ENCODE measurements at places on chromosomes 7 and 10. TPM values are rescaled to one million over a fixed set of nuclear protein-coding genes. Genes with fewer than 3 reads are reported as not detected.

SNX13 gene
- 36.0 TPM for total RNA-seq

DNA sequence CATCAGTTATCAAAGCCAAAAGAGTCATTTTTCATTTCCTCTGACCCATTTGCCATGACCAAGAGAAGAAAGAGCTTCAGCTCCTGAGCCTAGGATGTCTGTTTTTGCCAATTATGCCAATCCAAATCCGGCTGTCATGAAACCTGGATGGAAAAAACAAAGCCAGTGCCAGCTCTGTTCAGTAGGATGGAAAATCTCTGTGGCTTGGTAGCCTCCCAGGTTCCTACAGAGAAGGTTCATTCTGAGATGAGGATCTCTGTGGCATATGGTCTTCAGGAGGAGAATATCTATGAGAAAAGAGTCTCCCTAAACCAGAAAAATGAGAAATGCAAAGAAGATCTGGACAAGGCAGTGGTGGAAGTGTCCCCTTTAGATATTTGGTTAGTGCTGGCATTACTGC lies 475.4 kb downstream of the CNTNAP2 start:
- no peaks in the 10 kb centered on the region for H3K36me3 ChIP-seq
- H3K4me1 ChIP-seq = no peaks in the 10 kb centered on the region
- DNase-seq = no peak
- no peaks in the 10 kb centered on the region for H3K27me3 ChIP-seq
- H3K4me3 ChIP-seq = no peak overlapping the region

- no peak overlapping the region for H3K27ac ChIP-seq
- H3K36me3 ChIP-seq = no peaks in the 10 kb centered on the region
- no peak for DNase-seq
- H3K4me3 ChIP-seq = no peak overlapping the region
These were observed 15.0 kb downstream of the TAS2R60 start for GRCh38 chr7:143458263-143458662.

EVX1 gene
- total RNA-seq = not detected

DNA sequence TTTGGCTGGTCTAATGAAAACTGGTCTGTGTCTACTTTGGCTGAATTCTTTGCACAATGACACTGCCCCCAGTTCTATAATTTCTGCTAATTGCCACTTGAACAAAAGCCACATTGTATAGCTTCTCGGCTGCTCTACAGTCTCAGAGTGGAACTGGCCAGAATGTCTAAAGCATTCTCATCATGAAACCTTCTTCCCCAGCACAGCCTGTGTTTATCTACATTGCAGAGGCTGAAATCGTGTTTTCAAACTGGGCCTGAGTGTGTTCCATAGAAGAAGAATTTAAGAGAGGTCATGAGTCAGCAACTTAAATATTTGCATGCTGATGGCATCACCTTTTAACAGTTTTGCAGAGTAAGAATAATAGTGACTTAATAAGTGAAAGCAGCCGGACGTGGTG lies 177.2 kb downstream of the BUB3 start:
- no peak overlapping the region for H3K4me3 ChIP-seq
- no peaks in the 10 kb centered on the region for H3K27me3 ChIP-seq
- H3K36me3 ChIP-seq = no peaks in the 10 kb centered on the region
- no peak for DNase-seq
- peaks cover 11% of the 10 kb centered on the region for H3K4me1 ChIP-seq
- no peak overlapping the region for H3K27ac ChIP-seq

HNRNPH3 gene
- total RNA-seq = 73.1 TPM

- H3K27ac ChIP-seq = no peak overlapping the region
- no peak overlapping the region for H3K4me3 ChIP-seq
- DNase-seq = no peak
- H3K36me3 ChIP-seq = no peaks in the 10 kb centered on the region
- no peaks in the 10 kb centered on the region for H3K27me3 ChIP-seq
These were observed 60.8 kb upstream of the CELF2 start for GRCh38 chr10:10956681-10957542.

A1CF gene
- total RNA-seq = not detected

- DNase-seq = no peak
- H3K4me3 ChIP-seq = no peak overlapping the region
- no peaks in the 10 kb centered on the region for H3K27me3 ChIP-seq
- no peak overlapping the region for H3K27ac ChIP-seq
- H3K36me3 ChIP-seq = no peaks in the 10 kb centered on the region
These were observed 49.6 kb downstream of the ASB13 start for GRCh38 chr10:5616836-5617235.

DNA sequence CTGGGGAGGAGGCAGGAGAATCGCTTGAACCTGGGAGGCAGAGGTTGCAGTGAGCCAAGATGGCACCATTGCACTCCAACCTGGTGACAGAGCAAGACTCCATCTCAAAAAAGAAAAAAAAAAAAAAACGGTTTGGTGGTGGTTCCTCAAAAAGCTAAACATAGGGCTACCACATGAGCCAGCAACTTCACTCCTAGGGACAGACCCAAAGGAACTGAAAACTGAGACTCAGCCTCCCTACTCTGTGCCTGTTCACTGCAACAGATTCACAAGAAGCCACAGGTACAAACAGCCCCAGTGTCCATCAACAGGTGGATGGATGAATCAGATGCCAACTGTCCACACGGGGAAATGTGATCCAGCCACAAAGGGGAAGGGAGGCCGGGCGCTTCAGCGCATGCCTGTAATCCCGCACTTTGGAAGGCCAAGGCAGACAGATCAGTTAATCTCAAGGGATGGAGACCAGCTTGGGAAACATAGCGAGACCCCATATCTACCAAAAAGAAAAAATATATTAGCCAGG lies 79.1 kb upstream of the TNRC18 start:
- peaks cover 14% of the 10 kb centered on the region for H3K36me3 ChIP-seq
- H3K4me3 ChIP-seq = no peak overlapping the region
- H3K4me1 ChIP-seq = peaks cover 3% of the 10 kb centered on the region
- no peaks in the 10 kb centered on the region for H3K27me3 ChIP-seq
- DNase-seq = no peak
- no peak overlapping the region for H3K27ac ChIP-seq

DNA sequence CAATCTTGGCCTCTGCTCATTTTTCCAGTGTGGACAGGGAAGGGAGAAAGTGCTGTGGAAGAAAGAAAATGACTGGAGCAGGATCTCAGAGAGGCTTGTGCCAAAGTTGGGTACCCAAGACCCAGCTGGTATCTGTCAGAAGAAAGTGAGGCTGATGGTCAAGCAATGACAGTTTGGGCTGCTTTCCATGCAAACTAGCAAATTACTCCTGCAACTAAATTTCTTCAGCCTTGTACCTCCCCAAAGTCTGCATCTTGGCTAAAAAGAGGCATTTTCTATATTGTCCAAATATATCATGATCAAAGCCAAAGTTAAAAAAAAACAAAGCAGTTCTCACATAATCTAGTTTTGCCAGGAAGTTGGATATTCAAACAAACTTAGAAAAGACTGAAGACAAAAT lies 208.5 kb upstream of the FRMD4A start:
- DNase-seq = no peak
- H3K27ac ChIP-seq = no peak overlapping the region
- H3K4me3 ChIP-seq = no peak overlapping the region
- peaks cover 4% of the 10 kb centered on the region for H3K4me1 ChIP-seq
- H3K27me3 ChIP-seq = no peaks in the 10 kb centered on the region
- peaks cover 1% of the 10 kb centered on the region for H3K36me3 ChIP-seq

- peak overlapping the region; percentile 49 for H3K27ac ChIP-seq
- DNase-seq = no peak
- no peak overlapping the region for H3K4me3 ChIP-seq
- peaks cover 5% of the 10 kb centered on the region for H3K36me3 ChIP-seq
These were observed 36.9 kb upstream of the SH2D4B start for GRCh38 chr10:80500572-80501380.

- peaks cover 18% of the 10 kb centered on the region for H3K4me1 ChIP-seq
- DNase-seq = peak; percentile 53
- H3K27ac ChIP-seq = peak overlapping the region; percentile 49
These were observed 103.1 kb upstream of the PARD3 start for GRCh38 chr10:34918060-34918775.

DNA sequence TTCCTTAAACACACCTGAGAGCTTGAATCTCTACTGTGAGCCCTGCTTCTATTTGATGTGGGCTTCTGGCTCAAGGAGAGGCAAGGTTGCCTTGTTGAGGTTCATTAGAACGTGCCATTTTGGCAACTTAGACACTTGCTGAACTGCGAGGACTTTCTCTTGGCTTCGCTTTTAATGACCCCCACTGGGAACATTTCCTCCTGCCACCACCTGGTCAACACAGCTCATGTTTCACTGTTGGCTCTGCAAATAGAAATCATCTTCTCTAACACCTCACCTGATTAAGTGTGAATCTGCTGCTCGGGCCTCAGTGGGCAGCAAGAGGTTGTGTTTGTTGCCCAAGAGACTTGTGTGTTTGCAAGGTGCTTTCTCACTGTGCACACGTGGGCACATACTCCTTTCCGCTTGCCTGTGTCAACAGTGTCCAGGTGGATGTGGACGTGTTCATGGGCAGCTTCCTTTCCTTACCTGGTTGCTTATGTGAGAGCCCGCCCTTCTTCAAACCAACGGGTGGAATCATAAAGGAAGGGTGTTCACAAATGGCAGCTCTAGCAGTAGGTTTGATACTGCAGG lies 147.0 kb downstream of the NRP1 start:
- no peaks in the 10 kb centered on the region for H3K27me3 ChIP-seq
- no peak for DNase-seq
- H3K4me3 ChIP-seq = no peak overlapping the region

- no peak for DNase-seq
- H3K4me1 ChIP-seq = peaks cover 3% of the 10 kb centered on the region
- no peaks in the 10 kb centered on the region for H3K27me3 ChIP-seq
- no peaks in the 10 kb centered on the region for H3K36me3 ChIP-seq
- no peak overlapping the region for H3K27ac ChIP-seq
These were observed 34.4 kb upstream of the ETV1 start for GRCh38 chr7:14023838-14024237.

GRCh38 chr10:43235070-43235900 lies 31.6 kb downstream of the RASGEF1A start:
- H3K27ac ChIP-seq = no peak overlapping the region
- peaks cover under 1% of the 10 kb centered on the region for H3K36me3 ChIP-seq
- peaks cover 49% of the 10 kb centered on the region for H3K27me3 ChIP-seq
- H3K4me1 ChIP-seq = no peaks in the 10 kb centered on the region
- no peak overlapping the region for H3K4me3 ChIP-seq

CTAGE4 gene
- not detected for total RNA-seq

CNPY4 gene
- total RNA-seq = 31.5 TPM

DLX6 gene
- 2.7 TPM for total RNA-seq

DNA sequence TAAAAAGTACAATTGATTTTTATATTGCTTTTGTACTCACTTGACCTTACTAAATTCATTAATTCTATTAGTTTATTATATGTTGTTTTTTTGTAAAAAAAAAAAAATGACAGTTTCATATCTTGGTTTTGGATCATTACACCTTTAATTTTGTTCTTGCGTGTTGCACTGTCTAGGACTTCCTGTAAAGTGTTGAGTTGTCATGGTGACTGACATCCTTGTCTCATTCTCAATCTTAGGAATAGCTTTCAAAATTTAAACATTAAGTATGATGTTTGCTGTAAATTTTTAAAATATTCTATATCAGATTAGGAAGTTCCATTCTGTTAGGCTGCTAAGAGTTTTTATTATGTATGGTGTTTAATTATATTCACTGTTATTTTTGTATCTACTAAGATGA lies 139.1 kb downstream of the ARHGAP12 start:
- no peaks in the 10 kb centered on the region for H3K4me1 ChIP-seq
- no peak overlapping the region for H3K4me3 ChIP-seq
- no peak for DNase-seq
- H3K27me3 ChIP-seq = no peaks in the 10 kb centered on the region

DNA sequence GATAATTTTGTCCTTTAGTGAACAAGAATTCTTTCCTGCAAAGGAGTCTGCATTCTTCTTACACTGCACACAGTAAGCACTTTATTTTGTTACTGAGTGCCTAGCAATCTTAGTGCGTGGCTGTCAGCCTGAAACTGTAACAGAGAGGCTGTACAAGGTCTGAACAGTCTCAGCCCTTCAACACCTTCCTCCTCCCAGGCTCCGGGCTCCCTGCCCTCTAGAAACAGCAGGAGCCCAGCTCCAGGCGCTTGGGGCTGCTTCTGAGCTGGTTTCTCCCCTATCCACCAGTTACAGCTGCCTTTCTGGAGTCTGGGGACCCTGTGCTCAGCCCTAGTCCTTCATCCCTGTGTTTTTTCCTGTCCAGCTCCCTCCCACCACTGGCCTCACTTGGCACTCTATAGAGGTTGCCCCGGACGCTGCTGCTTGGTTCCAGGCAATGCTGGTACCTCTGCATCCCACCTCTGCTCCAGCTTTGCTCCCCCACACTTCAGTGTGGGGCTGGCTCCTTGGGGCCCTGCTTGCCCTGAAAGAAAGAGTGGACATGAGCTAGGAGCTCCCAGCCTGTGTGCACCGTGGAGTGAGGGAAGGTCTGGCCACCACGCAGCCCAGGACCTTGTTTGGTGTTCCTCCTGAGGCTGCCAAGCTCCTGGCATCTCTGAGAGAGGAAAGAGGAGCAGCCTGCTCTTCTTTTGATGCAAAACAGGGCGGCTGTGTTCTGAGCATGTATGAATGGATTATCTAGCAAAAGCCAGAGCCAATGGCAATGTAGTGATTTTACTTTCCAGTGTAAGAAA lies 251.2 kb upstream of the GRB10 start:
- peaks cover 39% of the 10 kb centered on the region for H3K4me1 ChIP-seq
- no peaks in the 10 kb centered on the region for H3K27me3 ChIP-seq
- peak overlapping the region; percentile 84 for H3K27ac ChIP-seq
- no peak for DNase-seq
- no peak overlapping the region for H3K4me3 ChIP-seq

DNA sequence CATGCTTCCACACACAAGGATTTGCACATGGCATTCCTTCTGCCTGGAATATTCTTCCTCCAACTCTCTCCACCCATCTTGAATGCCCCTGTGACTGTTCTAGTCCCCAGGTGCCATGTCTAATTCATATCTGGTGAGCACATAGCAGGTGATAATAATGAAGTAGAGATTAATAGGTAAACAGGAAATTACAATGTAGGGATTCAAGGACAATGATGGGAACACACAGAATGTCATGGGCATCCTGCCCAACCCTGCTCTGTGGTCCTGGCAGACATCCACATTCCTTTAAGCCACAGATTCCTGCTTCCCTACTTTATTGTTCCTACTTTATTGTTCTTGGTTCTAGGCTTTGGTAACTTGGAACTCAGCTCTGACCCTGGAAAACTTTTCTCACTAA lies 115.8 kb downstream of the THSD7A start:
- no peaks in the 10 kb centered on the region for H3K27me3 ChIP-seq
- peaks cover 14% of the 10 kb centered on the region for H3K4me1 ChIP-seq
- H3K4me3 ChIP-seq = no peak overlapping the region

- no peak overlapping the region for H3K4me3 ChIP-seq
- H3K36me3 ChIP-seq = peaks cover 8% of the 10 kb centered on the region
- H3K4me1 ChIP-seq = peaks cover 5% of the 10 kb centered on the region
- H3K27ac ChIP-seq = no peak overlapping the region
These were observed 22.2 kb upstream of the PARP12 start for GRCh38 chr7:140084972-140085371.

- no peak overlapping the region for H3K27ac ChIP-seq
- DNase-seq = no peak
- H3K27me3 ChIP-seq = peaks cover 2% of the 10 kb centered on the region
- no peaks in the 10 kb centered on the region for H3K36me3 ChIP-seq
- H3K4me3 ChIP-seq = no peak overlapping the region
- peaks cover 12% of the 10 kb centered on the region for H3K4me1 ChIP-seq
These were observed 33.7 kb upstream of the PLXNA4 start for GRCh38 chr7:132609906-132610520.
